Left lung (tissue), 14 donors: ENCODE measurements at places on chromosomes 4 and X. TPM values are rescaled to one million over a fixed set of nuclear protein-coding genes. Genes with fewer than 3 reads are reported as not detected.

DNA sequence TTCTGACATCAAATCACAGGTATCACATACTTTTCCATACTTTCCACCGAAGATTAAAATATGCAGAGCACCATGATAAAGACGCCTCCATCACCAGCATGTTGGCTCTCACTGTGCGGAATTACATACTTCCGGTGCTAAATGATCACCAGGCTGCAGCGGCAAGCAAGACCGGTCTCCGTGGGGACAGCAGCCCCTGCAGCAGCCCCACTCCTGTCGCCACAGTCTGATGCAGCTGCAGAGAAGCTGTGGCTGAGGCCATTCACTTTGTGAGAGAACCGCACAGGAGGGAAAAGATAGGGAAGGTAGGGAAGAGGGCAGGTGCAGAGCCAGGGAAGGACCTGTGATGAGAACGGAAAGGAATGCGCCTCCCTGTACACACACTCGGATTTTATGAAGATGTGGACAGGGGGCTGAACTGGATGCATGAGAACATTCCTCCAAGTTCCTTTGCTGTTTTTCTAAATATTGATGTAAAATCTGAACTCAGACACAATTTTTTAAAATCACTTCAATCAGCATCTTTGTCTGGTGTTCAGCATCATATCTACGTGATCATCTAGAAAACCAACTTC is 38.3 kb downstream of the AFAP1 start:
- DNase-seq: peak; percentile 35
- H3K27ac ChIP-seq: no peak overlapping the region
- H3K27me3 ChIP-seq: no peaks in the 10 kb centered on the region
- no peak overlapping the region for H3K4me3 ChIP-seq
- no peaks in the 10 kb centered on the region for H3K36me3 ChIP-seq

Gene STS
- 13.7 TPM for total RNA-seq

GRCh38 chrX:123447506-123447905 is 263.4 kb downstream of the GRIA3 start:
- H3K36me3 ChIP-seq: no peaks in the 10 kb centered on the region
- DNase-seq: no peak
- H3K27me3 ChIP-seq: no peaks in the 10 kb centered on the region
- H3K27ac ChIP-seq: no peak overlapping the region
- H3K4me1 ChIP-seq: no peaks in the 10 kb centered on the region

DNA sequence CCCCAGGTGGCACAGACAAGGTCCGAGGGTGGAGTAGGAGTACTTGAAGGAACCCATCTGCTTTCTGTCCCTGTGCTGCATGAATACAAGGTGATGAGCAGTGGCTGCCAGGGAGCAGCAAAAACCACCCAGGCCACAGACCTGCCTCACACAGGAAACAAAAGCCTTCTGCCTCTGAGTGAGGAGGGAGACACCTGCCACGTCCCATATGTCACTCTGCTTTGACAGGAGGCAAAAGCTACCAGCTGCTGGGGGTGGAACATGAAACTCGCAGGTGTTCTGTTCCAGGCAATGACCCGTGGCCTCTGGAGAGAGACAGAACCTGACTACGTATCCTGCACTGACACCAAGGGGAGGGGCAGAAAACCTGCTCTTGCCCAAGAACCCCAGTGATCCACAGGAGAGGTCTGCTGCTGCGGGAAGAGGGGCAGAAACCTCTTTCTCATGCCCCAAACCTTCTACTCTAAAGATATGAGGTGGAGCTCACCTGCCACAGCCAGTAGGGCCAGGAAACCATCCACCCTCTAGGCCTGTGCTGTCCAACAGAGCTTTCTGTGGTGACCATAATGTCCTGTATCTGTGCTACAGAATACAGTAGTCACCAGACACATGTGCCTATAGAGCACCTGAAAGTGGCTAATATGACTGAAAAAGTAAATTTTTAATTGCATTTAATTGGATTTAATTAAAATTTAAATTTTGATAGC is 172.9 kb downstream of the PRDM5 start:
- no peak overlapping the region for H3K27ac ChIP-seq
- no peaks in the 10 kb centered on the region for H3K4me1 ChIP-seq
- H3K36me3 ChIP-seq: peaks cover 12% of the 10 kb centered on the region
- no peaks in the 10 kb centered on the region for H3K27me3 ChIP-seq
- H3K4me3 ChIP-seq: no peak overlapping the region
- DNase-seq: no peak

Gene ODAPH
- not detected for total RNA-seq

GRCh38 chrX:134460862-134461220 is 876 bp downstream of the HPRT1 start:
- no peaks in the 10 kb centered on the region for H3K4me1 ChIP-seq
- no peak for DNase-seq
- no peak overlapping the region for H3K27ac ChIP-seq
- no peaks in the 10 kb centered on the region for H3K27me3 ChIP-seq
- no peaks in the 10 kb centered on the region for H3K36me3 ChIP-seq

Gene TBX22
- total RNA-seq: not detected

DNA sequence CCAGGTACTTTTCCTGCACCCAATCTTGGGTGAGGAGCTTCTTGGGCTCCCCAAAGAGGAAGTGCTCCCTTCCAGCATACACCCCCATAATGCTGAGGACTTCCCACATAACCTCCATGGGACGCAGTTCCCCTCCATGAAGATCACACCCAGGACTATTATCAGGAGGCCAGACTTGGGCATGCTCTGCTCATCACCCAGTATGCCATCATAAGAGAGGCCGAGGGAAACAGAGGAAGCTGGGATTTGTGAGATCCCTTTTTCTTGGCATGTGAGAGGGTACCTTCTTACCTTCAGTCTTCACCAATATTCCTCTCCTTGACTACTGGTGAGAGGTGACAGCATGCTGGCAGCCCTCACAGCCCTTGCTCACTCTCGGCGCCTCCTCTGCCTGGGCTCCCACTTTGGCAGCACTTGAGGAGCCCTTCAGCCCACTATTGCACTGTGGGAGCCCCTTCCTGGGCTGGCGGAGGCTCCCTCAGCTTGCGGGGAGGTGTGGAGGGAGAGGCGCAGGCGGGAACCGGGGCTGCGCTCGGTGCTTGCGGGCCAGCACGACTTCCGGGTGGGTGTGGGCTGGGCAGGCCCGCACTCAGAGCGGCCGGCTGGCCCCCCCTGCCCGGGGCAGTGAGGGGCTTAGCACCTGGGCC is 15.7 kb upstream of the HSFX1 start:
- DNase-seq: no peak
- no peaks in the 10 kb centered on the region for H3K36me3 ChIP-seq
- no peak overlapping the region for H3K4me3 ChIP-seq
- H3K4me1 ChIP-seq: no peaks in the 10 kb centered on the region
- no peak overlapping the region for H3K27ac ChIP-seq

GRCh38 chr4:92045718-92046117 is 258.0 kb upstream of the GRID2 start:
- no peak overlapping the region for H3K4me3 ChIP-seq
- no peaks in the 10 kb centered on the region for H3K36me3 ChIP-seq
- H3K4me1 ChIP-seq: no peaks in the 10 kb centered on the region
- H3K27me3 ChIP-seq: no peaks in the 10 kb centered on the region
- no peak overlapping the region for H3K27ac ChIP-seq
